ENCODE measurements at places on chromosomes 16 and 17. TPM values are rescaled to one million over a fixed set of nuclear protein-coding genes. Genes with fewer than 3 reads are reported as not detected.

The CLEC3A gene
- not detected for total RNA-seq

The TBC1D3E gene
- total RNA-seq: not detected

The IGFALS gene
- total RNA-seq: not detected

The SPNS3 gene
- total RNA-seq: not detected

The C16orf96 gene
- total RNA-seq: 2.0 TPM

DNA sequence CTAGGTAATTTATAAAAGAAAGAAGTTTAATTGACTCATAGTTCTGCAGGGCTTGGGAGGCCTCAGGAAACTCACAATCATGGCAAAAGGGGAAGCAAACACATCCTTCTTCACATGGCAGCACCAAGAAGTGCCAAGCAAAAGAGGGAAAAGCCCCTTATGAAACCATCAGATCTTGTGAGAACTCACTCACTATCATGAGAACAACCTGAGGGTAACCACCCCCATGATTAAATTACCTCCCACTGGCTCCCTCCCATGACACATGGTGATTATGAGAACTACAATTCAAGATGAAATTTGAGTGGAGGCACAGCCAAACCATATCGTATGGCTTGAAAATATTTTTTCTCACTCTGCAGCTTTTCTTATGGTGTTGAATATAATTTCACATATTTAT lies 151.7 kb downstream of the ANKFN1 start:
- no peak for DNase-seq

GRCh38 chr17:48722915-48723422 lies at the start of gene PRAC2:
Gene PRAC2 (plus strand): TSS chr17:48723185. CDS start chr17:48724411, 1,226 bp downstream.
- DNase-seq: peak; percentile 86

DNA sequence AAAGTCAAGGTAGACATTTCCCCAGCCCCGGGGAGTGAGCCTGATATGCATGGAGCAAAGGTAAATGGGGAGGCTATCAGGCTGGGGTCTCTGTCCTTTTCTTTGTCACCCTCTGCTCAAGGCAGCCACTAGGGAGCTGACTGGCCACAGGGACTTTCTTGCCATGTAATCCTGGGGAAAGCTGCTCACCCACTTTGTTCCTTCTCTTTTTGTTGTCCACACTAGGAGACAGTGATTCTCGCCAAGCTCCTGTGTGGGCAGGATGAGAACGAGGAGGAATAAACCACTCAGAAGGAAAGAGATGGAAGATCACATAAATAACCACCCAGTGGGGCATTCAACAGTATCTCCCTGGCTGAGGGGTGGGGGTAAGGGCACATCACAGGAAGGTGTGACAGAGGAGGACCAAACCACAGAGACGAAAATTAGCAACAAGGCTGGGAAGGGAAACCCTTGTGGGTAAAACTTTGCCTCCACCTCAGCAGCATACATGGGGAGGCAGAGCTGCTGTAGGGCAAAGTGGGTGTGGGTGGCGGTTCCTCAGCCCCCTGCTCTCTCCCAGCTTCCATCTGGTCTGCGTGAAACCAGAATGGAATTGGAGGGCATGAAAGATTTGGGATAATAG lies 26.2 kb upstream of the CCL1 start:
- DNase-seq: peak; percentile 17

DNA sequence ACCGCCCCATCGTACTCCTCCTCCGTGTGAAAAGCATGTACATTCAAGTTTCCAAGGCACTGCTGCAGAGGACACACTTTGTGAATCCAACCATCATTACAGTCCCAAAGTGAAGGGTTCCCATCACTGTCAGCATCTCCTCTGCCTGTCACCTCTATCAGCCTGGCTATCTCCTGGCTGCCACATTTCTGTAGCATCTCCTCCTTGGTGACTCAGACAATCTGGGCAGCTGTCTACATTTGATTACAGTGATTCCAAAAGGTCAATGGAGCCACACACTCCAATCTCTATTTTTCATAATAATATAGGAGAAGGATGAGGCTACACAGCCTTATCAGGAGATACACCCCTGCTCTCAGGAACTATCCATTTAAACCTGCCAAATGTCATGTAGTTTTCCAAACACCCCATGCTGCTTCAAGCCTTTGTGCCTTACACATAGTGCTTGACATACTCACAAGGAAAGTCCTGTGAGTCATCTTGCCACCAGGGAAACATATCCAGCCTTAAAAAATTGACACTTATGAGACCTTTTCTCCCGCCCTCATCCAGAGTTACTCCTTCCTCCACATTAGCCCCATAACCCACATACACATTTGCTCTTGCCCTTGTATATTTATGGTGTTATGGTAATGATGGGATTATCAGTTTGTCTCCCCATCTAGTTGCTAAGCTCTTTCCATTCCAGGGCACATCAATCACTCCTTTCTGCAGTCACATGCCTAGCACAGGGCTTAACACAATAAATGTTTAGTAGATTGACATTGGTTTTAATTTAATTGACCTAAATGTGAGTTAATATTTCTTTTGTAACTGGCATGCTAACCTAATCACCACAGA lies 250.1 kb upstream of the CDH5 start:
- no peak for DNase-seq

DNA sequence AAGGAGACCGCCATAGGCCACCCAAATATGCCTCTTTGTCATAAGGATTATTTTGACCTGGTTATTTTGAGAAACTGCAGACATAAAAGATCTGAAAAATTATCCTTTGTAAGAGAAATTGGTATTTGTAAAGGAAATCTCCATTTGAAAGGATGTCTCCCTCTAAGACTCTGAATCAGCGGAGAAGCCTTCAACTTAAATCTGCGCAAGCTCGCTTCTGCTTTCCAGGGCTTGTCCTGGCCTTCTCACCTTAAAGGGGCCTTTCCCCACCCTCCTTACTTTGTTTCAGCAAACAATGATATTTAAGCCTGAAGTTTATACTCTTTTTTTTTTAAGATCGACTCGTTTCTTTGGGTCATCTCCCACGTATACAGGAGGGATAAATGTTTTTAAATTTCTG lies 34.5 kb downstream of the HSBP1 start:
- DNase-seq: no peak

DNA sequence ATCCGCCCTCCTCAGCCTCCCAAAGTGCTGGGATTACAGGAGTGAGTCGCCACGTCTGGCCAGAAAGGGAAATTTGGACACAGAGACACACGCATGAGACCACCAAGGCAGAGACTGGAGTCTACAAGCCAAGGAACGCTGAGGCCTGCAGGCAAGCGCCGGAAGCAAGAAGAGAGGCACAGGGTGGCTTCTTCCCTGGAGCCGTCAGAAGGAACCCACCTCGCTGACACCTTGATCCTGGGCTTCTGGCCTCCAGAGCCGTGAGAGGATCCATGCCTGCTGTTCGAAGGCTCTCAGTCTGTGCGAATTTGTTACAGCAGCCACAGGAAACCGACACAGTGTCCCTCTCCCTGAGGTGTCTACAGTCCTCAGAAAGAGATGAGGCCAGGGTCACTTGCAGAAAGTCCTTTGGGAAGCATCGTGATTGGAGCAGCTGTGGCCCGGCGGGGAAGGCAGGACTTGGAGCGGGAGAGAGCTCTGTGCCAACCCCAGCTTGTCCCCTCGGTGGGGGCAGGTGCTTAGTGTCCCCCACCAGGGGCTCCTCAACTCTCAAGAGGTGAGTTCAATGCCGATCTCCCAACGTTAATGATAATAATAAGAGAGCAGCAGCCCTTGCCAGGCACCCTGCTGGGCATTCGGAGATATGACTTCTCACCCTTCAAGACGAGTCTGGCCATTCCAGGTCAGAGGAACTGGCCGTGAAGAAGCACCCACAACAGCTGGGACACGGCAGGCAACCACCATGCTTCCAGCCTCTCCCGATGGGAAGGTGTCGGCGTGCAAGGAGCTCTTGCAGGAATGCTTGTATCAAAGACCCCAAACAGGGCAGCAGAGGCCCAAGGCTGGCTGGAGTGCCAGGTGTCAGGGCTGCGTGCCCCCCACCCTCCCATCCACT lies 68.4 kb upstream of the TNRC6C start:
- no peak for DNase-seq

GRCh38 chr17:82655038-82655479 lies 6.8 kb upstream of the WDR45B start:
- DNase-seq: no peak

- no peak for DNase-seq
Measured at GRCh38 chr16:47043970-47044684, 70.7 kb upstream of the DNAJA2 start.

GRCh38 chr17:8144401-8145231 lies 7.6 kb downstream of the PER1 start:
- no peak for DNase-seq

DNA sequence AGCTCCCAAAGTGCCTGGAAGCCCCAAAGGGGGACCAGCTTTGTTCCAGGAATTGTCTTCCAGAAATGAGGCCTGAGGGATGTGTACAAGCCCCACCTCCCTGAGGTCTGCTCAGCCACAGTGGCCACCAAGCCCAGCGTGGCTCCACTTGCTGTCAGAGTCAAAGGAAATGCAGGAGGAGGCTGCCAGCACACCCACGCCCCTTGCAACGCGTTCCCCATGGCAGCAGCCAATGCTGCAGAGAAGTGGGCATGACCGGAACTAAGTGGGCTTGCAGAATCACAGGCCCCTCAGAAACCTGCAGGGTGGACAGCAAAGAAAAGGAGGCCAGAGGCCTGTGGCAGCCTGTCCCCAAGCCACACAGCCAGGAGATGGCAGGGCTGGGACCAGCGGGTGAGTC lies 320.8 kb downstream of the FOXL1 start:
- no peak for DNase-seq

GRCh38 chr16:21283521-21284289 lies 5.6 kb upstream of the CRYM start:
- peak; percentile 86 for DNase-seq

DNA sequence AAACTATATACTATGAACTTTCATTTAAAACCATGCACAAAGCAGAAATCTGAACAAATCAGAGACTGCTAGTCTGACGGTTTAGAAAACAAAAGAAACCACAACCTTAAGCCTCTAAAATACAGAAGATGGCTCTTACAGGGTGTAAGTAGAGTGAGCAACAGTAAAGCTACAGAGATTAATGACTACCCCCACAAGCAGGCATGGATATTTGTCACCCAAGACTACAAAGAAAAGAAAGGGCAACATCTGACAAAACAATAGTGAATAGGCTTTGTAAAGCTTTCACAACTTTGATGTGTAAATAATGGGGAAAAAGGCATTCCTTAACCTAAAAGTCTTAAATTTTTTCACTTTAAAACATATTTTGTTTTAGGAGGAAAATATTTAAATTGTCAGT lies 75.0 kb downstream of the SPAG9 start:
- no peak for DNase-seq

DNA sequence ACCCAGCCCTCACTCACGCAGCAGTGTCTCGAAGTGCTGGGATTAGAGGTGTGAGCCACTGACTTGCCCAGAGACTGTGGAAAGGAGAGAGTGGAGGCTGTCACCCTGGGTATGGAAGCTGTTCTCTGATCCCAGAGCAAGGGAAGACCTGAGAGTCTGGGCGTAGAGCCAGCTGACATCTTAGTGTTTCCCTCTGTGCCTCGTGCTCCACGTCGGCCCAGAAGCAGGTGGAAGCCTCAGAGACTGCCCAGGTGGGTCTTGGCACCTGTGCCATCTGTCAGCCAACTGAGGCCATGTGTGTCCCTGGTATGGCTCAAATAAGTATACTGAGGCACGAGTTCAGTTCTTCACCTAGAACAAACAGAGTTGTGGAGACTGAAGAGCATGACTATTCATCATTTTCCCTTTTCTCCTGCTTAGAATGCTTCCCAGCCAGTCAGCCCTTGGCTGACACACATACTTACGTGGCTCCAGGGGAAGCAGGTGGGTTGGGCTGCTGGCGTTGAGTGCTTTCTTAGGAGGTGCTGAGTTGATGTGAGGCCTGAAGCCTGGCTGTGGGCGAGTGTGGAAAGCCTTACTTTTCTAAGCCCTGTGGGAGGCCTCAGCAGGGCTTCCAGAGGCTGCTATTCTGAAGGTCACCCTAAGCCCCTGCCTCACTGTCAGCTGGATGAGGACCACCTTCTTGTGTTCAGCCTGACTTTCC lies 8.1 kb downstream of the CTRL start:
- DNase-seq: no peak

DNA sequence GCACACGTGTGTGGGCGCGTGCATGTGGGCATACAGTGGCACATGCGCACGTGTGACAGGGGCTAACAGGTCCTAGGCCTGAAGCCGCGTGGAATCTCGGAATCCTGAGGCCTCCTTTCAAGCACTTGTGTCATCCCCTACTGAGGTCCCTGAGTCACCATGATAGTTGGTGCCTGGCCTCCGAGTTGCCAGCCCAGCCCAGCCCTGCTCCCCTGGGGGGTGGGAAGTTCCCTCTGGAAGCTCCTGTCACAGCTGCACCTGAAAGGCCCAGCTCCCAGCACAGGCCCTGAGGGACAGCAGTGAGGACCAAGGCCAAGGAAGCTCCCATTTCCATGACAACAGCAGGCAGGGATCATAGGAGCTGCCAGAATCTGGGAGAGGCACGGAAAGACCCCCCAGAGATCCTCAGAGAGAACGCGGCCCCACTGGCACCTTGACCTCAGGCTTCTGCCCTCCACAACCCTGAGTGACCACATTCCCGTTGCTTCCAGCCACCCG lies 35.4 kb upstream of the ENPP7 start:
- no peak for DNase-seq

GRCh38 chr17:1104222-1104621 lies 75.6 kb downstream of the ABR start:
- DNase-seq: no peak

GRCh38 chr16:88686062-88686438 lies 257 bp downstream of the SNAI3 start:
- no peak for DNase-seq

DNA sequence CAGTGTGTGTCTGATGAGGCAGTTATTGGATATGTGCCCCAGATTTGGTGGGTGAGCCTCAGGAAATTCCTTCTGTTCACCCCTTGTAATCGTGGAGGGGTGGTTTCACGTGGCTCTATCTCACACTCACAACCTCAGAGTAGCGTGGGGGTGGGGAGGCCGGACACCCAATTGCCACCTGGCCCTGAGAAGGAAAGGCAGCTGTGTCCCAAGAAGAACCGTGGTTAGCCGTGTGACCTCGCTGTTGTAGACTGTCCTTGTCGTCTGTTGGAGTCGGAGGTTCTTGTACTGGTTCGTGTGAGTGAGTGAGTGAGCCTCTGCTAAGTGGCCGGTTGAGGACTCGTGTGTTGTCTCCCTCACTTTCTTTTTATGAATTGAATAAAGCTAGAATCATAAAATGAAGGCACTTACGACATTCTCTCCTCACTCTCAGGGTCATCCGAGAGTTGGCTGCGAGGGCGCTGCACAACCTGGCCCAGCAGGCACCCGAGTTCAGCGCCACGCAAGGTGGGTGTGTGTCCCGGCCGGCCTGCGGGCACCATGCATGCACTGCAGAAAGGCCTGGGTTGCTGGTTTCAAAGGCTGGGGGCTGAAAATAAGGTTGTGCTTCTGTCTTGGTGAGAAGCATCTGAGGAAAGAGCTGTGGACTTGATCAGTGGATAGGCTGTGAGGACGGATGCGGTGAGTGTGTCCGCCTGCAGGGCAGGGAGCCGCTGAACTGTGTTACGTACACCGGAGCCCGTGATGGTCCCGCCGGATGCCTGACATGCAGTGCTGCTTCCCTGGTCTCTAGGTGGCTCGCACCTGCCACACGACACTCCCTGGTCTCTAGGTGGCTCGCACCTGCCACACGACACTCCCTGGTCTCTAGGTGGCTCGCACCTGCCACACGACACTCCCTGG lies 63.4 kb upstream of the ZNF750 start:
- no peak for DNase-seq
